EL (cell line): ENCODE measurements at places on chromosomes 16 and 17.

DNA sequence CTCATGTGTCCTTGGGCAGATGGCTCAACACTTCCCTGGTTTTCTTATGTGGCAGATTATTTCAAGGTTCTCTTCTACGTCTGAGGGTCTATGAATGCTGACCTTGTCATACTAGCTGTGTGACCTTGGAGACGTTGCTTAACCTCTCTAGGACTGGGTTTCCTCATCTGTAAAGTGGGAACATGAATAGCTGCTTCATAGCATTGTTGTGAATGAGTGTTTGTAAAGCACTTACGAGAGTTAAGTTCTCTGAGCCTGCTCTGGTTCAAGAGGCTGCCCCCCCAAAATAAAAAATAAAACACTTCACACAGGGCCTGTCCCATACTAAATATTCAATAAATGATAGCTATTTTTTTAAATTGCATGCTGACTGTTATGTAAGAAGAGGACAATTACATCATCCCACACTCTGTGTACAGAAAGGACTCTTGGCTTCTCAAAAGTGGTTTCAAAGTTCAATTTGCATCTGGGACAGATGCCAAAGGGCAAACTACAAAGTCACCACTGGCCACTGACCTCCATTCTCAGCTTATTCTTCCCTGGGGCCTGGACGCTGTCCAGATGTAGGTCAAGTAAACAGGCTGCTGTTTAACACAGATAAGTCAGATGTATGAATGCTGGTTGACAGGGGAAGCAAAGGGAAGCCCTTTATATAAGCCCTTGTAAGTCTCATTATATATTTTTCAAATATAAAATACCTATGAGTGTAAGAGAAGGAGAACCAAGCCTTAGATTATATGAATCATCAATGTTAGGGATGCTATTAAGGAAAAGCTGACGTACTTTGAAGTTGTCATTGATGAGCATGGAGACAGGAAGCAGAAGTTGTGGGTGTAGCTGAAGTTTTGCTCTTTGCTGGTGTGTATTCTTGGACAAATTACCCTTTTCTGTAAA, 15.4 kb upstream of the NDEL1 start:
- DNase-seq, result peak; percentile 34

DNA sequence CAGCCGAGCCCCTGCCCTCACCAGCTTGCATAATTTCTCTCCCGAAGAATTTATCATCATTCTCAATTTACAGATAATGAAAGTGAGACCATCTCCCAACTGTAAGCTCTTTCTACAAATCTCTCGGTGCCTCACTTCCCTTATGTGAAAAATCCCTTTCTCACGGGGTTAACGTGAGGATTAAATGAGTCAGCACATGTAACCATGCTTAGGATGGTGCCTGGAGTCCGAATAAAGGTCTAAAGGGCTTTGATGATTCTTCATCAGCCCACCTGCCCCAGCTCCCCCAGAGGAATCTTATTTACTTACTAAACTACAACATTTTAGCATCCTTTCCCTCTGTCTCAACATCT, 24.8 kb upstream of the PIK3R6 start:
- no peak for DNase-seq

- no peak for DNase-seq
These were observed 288.7 kb downstream of the SEC14L1 start for GRCh38 chr17:77429369-77429968.

- DNase-seq, result no peak
These were observed 1.4 kb downstream of the GPS1 start for GRCh38 chr17:82053130-82053529.
